WTC11 (cell line): ENCODE measurements at places on chromosomes 7 and 10.

DNA sequence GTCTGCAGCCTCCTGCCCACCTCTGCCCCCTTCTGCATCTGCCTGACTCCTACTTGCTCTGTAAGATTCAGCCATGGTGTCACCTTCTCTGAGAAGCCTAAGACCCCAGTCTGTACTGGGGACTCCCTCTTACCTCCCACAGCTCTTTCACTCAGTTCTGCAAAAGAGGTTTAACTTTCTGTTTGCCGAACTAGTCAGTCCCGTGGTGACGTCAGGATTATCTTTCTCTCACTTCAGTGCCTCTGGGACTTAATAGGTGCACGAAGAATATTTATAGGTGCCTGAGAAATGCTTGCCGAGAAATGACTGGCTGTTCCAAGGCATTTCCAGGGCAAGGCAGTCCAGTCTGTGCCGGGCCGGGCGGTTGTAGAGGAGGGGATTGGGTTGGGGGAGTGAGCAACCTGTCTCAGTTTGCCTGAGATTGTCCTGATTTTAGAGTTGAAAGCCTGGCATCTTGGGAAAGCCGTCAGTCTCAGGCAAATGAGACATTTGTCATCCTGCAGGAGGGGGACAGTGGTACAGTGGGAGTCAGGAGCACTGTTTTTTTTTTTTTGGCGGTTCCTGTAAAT, 227.5 kb upstream of the NPVF start:
- no peak for DNase-seq

GRCh38 chr10:132678436-132679216, 107.3 kb downstream of the NKX6-2 start:
- peak; percentile 4 for DNase-seq

GRCh38 chr7:92362131-92362530, 85.2 kb upstream of the GATAD1 start:
- DNase-seq, result no peak

DNA sequence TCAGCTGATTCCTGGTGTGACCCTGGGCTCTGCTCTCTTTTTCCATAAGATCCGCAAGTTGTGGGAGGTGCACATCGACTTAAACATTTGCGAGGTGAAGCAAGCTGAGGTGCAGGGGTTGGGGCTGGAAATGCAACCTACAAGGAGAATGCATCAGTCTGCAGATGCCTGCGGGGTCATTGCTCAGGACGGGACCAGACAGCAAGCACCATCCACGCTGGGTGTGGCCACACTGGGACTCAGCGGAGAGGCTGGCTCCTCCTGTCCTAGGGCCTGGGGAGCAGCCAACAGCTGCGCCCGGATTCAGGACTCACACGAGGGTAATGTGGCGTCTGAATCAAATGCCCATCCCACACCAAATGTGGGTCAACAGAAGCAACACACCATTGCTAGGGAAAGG, 33.8 kb downstream of the STK32C start:
- DNase-seq, result no peak

GRCh38 chr7:69177941-69178494, 420.3 kb upstream of the AUTS2 start:
- no peak for DNase-seq

GRCh38 chr7:95690367-95690947, 81.9 kb upstream of the DYNC1I1 start:
- no peak for DNase-seq

DNA sequence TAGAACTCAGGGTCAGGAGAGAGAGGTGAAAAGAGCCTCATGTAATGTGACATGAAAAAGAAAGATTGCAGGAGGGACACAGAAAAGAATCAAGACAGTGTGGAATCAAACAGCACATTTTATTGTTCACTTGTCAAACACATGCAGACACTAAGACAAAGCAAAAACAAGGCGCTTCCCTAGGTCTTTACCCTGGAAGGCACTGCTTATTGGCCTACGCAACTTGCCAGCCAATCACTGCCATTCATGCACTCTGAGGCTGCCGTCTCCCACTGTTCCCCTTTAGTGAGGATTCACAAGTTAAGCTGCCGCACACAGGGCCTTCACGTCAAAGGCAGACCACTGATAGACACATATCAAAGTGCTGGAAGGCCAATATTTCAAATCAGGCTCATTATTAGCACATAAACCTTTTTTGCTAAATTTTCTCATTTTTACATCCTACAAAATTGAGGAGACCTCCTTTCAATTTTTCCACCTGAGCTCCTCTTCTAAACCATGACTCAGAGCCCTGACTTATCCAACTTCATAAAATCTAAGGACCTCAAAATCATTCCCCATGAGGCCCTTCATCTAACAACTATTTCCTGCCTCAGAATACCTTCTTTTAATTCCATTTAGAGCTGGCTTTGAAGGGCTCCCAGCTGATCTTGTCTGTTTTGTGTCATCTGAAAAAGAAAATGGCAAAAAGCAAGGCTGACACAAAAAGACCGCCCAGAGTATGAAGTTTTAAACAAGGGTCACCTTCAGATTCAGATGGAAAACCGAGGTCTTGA, 149.4 kb downstream of the CHCHD3 start:
- peak; percentile 19 for DNase-seq

- peak; percentile 69 for DNase-seq
Observed at GRCh38 chr10:122051609-122052385, 62.8 kb downstream of the TACC2 start.

- no peak for DNase-seq
Observed at GRCh38 chr10:103124420-103125096, 68.5 kb downstream of the NT5C2 start.

- no peak for DNase-seq
Observed at GRCh38 chr7:48540746-48541145, 369.5 kb downstream of the ABCA13 start.

- DNase-seq, result no peak
Observed at GRCh38 chr10:79098596-79099015, 29.8 kb downstream of the ZMIZ1 start.
